ENCODE measurements at places on chromosomes 5 and 9.

DNA sequence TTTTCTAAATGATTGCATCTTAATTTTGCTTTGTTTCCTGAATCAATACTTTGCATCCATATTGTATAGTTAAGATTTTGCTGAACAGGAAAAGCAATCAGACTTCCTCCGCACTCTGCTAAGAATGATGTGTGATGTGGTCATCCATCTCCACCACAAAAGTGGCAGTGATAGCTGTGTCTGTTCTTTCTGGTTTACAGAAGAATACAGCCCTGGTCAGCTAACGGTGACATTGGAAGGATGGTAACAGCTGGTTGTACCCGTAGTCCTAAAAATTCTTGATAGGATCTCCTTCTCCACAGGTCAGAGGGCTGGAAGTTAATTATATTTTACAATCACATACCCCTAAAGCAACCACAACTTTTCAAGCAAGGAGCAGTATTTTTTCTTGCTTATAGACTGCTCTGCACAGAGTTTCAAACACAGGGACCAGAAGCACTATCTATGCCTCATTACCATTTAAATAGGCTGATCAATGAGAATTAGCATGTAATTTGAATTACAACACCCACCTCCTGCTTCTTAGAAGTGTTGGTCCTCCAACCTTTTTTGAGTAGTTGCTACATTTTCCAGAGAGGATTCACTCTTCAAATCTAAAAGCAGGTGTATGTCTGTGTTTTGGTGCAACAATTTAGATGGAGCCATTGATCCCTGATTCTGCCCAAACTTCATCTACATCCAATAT is 1191.9 kb upstream of the NUDT12 start:
- no peak for DNase-seq

DNA sequence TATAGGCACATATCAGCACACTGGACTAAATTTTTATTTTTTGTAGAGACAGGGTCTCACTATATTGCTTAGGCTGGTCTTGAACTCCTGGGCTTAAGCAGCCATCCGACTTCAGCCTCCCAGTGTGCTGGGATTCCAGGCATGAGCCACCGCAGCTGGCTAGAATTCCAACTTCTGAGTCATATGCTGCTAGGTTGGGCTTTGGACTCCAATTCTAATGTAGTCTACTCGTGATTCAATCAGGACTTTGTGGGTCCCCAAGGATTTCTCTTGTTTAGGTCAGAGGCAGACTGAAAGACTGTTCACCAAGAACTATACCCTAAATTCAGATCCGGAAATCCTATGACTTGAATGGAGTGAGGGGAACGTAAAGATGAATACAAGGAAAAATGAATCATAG is 68.2 kb upstream of the CHD1 start:
- DNase-seq, result no peak

- DNase-seq, result no peak
These were observed 126.8 kb downstream of the GCNT1 start for GRCh38 chr9:76585487-76586389.

- DNase-seq, result no peak
These were observed 337.5 kb downstream of the ZSWIM6 start for GRCh38 chr5:61669531-61669930.

DNA sequence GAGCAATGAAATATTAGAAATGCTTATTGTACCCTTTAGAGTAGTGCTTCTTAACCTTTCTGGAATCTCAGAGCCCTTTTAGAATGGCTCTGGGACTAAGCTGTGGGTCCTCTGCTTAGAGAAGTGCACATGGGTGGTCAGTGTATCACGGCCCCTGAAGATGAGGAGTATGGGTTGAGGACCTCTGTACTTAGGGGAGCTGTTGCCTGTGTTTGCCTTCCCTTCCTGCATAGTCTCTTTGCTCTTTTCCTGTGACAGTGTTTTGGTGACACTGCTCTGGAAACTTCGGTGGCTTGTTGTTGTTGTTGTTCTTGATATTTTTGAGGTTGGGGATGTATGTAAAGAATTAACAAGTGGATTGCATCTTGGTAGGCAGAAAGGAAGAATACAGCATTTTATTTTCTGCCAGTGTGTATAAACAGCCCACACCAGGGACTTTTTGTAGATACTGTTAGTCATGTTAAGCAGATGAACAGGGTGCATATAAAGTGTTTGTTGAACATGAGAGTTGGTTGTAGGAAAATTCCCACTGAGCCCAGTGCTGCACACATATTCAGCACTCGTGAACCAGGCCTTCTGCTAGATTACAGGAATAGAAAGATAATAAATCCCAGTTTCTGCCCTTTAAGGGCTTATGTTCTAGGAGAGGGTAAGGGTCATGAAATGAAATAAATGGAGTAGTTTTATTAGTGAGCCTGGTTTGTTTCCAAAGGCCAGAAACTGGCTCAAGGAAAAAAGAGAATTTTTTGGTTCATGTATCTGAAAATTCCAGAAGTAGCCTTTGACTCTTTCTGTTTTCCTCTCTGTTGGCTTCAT is 199.7 kb downstream of the ARHGAP26 start:
- no peak for DNase-seq

GRCh38 chr9:93011114-93011513 is 47.4 kb upstream of the SUSD3 start:
- no peak for DNase-seq

DNA sequence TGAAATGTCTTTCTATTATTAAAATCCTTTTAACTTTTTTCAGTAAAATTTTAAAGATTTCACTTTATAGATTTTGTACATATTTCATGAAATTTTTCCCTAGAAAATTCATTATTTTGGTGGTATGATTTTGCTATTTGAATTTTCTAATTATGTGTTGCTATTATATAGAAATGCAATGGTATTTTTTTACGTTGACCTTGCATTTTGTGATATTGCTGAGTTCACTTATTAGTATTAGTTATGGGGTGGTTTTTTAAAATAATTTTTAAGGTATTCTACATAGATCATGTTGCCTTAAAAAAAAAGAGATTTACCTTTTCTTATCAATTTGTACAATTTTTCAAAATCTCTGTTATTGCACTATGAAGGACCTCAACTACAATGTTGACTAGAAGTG is 458.3 kb downstream of the TLE1 start:
- DNase-seq, result no peak

DNA sequence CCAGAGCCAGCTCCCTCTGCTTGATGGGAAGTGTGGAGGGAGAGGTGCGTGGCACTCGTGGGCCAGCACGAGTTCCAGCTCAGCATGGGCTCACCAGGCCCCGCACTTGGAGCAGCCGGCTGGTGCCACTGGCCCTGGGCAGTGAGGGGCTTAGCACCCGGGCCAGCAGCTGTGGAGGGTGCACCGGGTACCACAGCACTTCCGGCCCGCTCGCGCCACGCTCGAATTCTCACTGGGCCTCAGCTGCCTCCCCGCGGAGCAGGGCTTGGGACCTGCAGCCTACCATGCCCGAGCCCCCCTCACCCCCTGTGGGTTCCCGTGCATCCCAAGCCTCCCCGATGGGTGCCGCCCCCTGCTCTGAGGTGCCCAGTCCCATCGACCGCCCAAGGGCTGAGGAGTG is 98.4 kb downstream of the DCP2 start:
- DNase-seq, result no peak

DNA sequence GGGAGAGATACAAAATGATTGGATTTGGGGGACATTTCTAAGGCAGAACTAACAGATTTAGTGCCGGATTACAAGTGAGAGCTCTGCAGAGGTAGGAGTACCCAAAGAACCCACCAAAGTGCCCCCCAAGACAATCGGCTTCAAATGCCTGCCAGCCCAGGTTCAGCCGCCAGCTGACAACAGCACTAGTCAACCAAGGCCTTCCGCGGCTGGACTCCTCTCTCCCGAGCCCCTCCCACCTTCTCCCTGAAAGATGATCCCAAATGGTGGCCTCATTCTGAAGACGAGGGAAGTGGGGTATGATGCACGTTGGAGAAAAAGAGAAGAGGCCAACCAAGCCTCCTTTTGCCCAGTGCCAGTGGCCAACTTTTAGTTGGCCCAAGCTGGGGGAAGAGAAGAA is 210.4 kb upstream of the SLC30A5 start:
- DNase-seq, result no peak

GRCh38 chr9:82891321-82891720 is 171.6 kb downstream of the RASEF start:
- DNase-seq, result no peak

- no peak for DNase-seq
These were observed 26.2 kb downstream of the IRF1 start for GRCh38 chr5:132464156-132464939.

DNA sequence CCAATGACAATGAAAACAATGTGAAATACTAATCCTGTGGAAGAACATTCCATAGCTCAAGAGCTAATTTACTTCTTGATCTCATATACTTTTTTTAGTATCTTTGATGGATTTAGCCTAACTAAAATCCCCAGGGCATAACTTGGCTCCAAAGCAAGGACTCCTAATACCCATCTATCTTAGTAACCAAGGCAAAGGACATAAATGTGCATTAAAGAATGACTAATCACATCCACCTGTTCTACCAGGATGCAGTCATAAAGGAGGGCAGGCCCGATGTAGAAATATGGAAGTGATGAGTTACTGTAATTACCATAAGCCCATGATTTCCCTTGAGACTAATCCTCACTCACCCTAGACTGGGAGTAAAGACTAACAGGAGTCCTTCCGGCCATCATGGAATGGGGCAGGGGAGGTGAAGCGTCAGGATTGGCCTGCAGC is 56.9 kb downstream of the KIF24 start:
- no peak for DNase-seq

DNA sequence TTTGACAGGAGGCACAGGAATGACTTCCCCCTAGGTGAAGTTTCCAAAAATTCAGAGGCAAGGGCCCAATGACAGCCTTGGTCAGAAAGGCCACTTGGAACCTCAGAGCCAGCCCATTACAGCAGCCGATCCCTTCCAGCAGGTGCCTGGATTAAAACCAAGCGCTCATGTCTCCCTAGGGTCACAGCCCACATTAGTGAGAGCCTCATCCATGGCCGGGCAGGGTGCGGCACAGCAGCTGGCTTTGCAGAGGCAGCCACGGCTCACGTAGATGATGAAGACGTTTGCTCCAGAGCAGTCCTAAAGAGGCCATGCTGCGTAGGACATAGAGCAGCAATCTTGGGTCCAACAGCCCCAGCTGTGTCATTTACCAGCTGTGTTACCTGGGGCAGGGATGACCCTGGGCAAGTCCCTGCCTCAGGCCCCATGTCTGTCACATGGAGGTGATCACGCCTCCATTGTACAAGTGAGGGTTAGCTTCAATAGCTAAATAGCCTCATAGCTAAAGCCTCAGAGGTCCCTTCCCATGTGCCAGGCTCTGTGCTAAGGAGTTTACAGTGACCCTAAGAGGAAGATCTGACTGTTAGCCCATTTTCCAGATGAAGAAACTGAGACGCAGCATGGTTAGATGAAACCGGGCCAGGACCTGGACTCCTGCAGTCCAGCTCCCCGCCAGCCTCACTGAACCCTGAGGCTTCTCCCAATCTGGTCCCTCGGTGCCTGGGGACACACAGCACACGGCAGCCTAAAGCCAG is 39.2 kb downstream of the NEK6 start:
- DNase-seq, result no peak

- no peak for DNase-seq
These were observed 162.6 kb upstream of the ADAMTS16 start for GRCh38 chr5:4977416-4978110.

DNA sequence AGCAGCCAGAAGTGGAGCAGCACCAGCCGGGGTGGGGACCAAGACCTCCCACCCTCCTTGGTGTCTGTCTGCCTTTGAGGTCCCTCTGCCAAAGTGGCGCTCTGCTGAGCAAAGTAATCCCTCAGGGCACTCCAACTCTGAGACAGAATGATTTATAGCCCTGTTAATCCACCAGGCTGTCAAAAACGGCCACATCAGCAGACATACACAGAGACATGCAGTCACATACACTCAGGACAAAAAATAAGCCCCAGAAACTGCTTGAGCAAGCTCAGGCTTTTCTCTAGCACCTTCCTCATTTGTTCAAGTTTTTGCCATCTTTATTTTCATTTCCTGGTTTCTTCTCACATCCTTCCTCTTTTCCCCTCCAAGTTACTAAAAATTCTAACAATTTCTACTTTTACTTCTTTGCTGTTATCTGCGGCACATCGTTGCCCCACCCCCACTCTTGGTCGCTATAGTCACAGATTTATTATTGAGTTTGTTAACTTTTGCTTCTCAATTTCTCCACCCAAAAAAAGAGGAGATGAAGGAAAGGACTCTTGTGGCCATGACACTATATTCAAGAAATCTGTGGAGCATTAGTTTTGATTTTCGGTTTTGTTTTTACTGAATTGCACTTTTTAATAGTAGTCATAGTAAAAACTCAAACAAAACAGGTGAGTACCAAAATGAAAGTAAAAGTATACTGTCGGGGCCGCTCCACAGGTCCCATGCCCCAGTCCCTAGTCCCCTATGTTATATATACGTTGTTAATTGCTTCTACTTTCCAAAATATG is 17.4 kb upstream of the ADRB2 start:
- no peak for DNase-seq

DNA sequence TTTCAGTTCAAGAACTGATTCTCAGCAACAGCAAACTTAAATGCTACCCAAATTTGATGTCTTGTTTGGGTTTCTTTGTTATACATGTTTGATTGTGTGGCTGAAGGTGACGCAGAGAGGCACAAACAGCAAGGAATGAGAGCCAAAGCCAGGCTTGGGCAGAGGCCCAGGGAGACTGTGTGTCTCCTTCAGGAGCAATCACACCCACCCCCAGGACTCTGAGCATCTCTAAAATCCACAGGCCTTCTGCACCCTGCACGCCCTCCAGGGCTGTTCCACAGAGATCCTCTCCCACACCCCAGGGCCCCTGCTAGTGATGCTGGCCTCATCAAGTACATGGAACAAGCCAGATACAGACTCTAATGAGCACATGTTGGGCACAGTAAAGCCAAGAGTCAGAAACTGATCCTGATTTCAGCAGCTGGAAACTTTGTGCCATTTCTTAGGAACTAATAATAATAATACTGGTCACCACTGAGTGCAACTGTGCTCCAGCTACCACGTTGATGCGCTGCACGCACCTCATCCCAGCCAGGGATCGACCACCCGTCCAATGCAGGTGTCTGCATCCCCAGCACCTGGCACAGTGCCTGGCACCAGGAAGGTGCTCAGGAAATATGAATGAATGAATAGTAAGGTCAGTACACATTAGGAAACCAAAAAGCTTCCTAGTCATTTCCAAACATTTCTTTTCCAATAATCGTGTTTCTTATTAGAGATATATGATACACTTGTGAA is 54.6 kb upstream of the TCF7 start:
- DNase-seq, result no peak

DNA sequence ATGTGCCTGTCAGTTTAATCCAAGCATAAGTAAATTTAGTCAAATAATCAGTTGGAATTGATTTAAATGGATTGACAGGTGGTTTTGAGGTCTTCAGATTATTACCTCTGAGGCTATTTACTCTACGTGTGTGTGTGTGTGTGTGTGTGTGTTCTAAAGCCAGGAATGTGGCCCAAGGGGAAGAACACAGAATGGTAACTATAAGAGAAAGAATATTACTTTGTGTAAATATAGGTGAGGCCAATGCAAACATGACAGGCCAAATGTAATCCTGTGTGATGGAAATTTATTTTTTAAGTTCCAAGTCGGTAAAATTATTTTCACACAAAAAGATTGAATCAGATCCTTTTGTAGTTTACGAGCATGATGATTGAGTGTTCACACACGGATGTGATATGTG is 390.0 kb downstream of the PLK2 start:
- DNase-seq, result no peak
